ENCODE measurements at places on chromosomes 13 and 19.

DNA sequence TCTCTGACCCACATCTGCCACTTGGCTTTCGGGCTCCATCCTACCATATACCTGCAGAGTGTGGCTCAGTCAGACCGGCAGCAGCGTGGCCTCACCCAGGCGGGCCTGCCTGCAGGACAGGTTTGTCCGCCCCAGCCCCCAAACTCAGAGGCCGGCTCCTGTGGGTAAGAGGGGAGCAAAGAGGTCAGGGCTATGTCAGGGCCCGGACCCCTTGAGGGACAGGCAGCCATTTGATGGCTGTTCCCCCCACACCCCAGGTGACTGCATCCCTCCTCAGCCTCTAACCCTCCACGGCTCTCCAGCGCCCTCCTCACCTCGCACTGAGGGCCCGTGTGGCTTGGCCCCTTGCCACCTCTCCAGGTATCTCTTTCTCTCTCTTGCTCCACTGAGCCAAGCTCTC is 12.3 kb upstream of the ZBTB32 start:
- no peak for DNase-seq

- peak; percentile 80 for DNase-seq
Observed at GRCh38 chr13:60431108-60431700, 34.2 kb downstream of the TDRD3 start.

GRCh38 chr19:13103581-13104359 is 1.1 kb upstream of the LYL1 start:
- DNase-seq = peak; percentile 29

DNA sequence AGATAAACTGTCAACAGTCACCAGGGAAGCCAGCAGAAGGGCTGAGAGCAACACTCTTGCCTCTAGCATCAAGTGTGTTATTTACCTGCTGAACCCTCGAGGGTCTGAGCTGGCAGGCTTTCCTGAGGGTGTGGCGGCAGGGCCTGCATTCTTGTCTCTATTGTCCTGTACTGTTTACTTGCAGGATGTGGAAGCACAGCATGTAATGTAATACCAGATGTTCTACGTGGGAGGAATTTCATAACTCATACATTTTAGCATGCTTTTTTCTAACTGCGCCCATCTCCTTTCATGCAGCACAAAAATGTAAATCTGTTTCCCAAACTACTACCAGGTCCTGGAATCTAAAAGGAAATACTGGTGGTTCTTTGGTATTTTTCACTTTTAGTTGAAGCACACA is 153.1 kb downstream of the RGCC start:
- DNase-seq = peak; percentile 39

GRCh38 chr19:44303976-44304568 is 753 bp downstream of the ZNF235 start:
- DNase-seq = no peak

DNA sequence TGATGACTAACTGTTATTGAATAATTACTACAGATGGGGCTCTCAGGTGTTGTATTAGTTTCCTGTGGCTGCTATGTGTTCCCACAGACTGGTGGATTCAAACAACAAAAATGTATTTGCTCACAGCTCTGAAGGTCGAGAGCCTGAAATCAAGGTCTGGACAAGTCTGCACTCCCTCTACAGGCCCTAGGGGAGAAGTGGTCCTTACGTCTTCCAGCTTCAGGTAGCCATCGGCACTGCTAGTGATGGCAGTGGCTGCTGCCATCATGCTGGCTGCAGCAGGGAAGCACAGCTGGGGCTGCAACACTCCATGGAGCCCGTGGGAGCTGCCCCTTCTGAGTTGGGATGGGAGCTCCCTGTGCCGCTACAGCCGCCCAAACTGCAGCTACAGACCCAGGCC is 1.9 kb downstream of the TEX26 start:
- no peak for DNase-seq

GRCh38 chr13:106143392-106143791 is 392.1 kb downstream of the EFNB2 start:
- no peak for DNase-seq

GRCh38 chr13:111322916-111323331 is 2.5 kb downstream of the TEX29 start:
- no peak for DNase-seq

DNA sequence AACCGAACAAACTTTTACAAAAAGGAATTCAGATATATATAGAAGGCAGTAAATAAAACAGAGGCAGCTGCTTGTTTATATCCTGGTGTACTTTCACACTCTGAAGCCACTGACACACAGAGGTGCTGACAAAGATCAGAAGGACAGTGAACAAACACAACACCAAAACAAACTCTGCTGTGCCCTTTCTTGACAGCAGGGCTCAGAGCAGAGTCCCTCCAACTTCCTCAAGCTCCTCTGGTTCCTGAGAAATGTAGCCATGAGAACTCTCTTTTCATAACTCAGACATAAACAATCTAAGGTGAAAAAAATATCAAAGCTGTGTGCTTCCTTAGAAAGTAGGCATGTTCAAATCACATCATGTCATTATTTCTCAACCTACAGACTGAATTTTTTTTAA is 1052.8 kb upstream of the SPRY2 start:
- DNase-seq = no peak

DNA sequence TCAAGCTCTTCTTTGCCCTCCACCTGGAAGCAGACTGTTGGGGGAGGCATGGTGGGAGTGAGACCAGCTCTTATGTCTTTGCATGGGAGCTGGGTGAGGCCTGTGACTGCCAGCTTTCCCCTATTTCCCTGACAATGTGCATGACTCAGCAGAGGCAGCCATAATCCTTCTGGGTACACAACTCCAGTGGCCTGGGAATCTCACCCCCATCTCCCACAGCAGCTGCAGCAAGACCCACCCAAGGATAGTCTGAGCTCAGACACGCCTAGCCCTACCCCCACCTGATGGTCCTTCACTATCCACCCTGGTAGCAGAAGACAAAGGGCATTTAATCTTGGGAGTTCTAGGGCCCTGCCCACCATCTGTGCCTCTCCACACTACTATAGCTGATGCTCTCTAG is 41.4 kb upstream of the FGF14 start:
- no peak for DNase-seq

GRCh38 chr19:55253842-55254624 is 4.8 kb downstream of the PPP6R1 start:
- DNase-seq = peak; percentile 25

DNA sequence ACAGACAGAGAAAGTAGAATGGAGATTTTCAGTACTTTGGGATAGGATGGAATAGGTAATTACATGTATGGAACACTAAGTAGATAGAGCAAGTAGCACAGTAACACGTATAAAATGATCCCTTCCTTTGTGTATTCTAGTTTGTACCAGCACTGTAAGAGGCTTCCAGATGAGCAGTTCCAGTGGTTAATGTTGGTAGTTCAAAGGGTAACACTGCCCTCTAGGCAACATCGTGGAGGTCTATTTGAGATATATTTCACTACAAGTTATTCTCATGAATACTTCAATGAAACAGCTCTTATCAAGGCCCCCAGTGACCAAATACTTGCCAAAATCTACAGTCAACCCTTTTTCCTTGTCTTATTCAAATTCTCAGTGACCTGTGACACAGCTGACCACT is 13.5 kb upstream of the ZNF563 start:
- DNase-seq = no peak

DNA sequence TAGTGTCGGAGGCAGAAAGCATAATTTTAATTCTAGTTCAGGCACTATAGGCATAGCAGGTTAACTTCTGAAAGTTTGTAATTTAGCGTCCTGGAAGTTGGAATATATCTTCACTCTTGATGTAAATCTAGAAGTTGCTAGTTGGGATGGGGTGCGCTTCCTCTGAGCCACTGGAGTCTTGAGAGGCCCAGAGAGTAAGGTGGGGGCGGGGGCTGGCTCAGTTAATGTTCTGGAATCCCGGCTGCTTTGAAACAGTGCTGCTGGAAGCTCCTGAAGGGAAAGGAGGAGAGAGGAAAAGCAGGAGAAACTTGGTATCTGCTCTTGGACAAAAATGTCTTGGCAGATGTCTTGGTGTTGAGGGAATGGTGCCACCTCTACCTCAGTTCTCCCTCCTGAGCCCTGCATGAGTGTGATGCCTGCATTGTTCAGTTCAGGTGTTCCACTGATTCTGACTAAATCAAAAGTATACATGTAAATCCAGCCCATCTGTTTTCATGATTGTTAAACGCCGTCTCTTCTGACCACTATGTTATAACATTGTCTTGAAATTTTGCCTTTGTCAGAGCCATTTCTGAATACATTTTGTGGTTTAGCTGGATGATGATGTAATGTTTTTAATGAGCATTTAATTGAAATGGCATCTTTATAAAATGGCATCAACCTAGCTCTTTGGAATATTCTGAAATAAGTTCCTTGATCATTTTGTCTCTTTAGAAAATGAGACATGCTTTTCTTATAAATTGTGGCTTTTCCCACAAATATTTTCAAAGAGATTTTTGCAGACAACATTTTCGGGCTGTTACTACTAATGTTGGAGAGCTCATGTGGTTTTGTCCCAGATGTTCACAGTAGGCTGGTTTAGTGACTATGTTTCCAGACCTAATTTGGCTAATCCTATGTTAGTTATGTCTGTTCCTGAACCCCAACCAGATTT is 202.7 kb downstream of the SHISA2 start:
- no peak for DNase-seq

- no peak for DNase-seq
Observed at GRCh38 chr13:67071918-67072598, 158.1 kb downstream of the PCDH9 start.

Measured in endothelial cell of umbilical vein (primary cell).